ENCODE measurements at places on chromosomes 1 and 21.
A peak's percentile ranks its signal among the peaks of the same experiment; 100 is the strongest.

DNA sequence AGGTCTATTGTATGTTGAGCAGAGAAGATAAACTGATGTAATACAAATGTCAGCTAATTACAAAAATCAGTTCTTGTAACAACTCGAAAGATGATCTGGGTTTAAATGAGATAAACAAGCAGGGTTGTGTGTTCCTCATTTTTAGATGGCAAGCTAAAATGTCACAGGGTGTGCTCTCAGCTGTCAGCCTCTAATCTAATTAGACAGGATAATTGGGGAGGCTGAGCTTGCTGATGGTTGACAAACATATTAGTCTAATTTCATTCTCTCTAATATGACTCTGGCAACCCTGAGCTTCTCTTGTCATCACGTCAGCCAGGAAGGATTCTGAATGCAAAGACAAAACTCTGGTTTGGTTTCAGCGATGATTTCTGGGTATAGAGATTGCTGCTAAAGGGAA lies 335.3 kb upstream of the KAZN start:
- peaks cover 22% of the 10 kb centered on the region for H3K4me1 ChIP-seq
- H3K36me3 ChIP-seq: no peaks in the 10 kb centered on the region
- no peak for DNase-seq
- peak overlapping the region; percentile 18 for H3K27ac ChIP-seq

DNA sequence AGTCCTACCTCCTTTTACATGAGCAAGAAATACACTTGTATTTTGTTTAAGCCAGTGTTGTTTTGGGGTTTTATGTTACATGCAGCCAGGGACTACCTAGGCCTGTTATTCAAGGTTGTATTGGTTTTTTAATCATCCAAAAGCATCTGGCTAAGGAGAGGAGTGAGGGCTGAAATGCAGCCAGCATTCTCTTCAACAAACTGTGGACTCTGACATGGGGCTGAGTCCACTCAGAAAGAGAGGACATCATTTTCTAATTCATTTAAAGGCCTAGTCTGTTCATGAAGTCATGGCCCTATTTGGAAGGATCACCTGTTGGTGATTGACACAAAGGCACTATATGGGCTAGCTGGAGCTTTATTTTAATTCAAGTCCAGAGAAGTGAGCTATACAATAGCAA lies 190.4 kb downstream of the TTLL7 start:
- H3K4me1 ChIP-seq: no peaks in the 10 kb centered on the region
- H3K4me3 ChIP-seq: no peak overlapping the region
- no peak for DNase-seq
- no peak overlapping the region for H3K27ac ChIP-seq
- H3K27me3 ChIP-seq: no peaks in the 10 kb centered on the region

DNA sequence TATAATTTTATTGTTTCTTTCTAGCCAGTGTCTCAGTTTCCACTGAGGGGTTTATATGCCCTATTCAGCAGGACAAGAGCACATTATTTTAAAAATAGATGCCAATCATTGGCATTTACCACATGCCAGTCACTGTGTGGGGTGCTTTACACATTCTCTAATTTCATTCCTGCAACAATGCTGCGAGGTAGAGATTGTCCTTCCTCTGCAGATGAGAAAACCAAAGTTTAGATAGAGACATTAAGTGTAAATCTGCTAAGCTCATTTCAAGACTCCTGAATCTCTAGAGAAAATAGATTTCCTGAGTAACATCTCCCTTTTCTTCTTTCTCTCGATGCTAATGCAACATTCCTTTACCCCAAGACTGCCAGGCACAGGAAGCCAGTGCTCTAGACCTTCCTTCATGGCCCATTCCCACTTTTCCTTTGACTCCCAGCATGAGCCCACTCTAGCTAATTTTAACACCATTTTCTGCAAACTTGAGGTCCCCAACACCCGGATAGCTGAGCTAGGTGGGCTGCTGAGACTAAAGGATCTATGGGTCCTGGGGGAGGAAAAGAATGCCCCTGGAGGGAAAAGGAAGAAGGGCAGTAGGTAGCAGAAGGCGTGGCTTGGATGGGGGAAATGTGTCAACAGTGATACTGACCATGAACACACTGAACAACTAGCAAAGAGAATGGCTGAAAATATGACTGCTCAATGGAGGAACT lies 50.0 kb downstream of the SH3GLB1 start:
- DNase-seq: no peak
- no peak overlapping the region for H3K4me3 ChIP-seq
- no peak overlapping the region for H3K27ac ChIP-seq
- H3K4me1 ChIP-seq: no peaks in the 10 kb centered on the region

- H3K4me3 ChIP-seq: no peak overlapping the region
- H3K36me3 ChIP-seq: no peaks in the 10 kb centered on the region
- H3K27ac ChIP-seq: no peak overlapping the region
- DNase-seq: no peak
- H3K27me3 ChIP-seq: no peaks in the 10 kb centered on the region
Observed at GRCh38 chr1:204314171-204314892, 45.4 kb downstream of the PLEKHA6 start.
